ENCODE measurements at places on chromosomes 4 and X.

DNA sequence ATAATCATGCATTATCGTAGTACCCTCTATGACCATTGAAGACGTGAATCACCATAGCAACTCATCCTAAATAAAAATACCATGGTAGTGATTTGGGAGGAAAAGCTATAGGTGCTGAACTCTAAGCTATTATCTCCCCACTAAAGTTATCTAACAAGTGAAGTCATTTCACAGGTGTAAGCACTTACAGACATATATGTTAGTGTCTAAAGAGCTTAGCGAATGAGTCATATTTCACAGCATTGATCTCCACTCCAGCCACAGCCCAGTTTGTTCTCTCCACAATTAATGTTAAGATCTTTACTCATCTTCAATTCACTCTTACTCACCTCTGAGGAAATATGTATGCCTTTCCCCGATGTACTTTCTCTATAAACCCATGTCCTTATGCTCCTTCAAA, 57.0 kb downstream of the DCAF8L1 start:
- no peak for DNase-seq

- no peak for DNase-seq
These were observed 24.2 kb upstream of the F9 start for GRCh38 chrX:139506333-139506732.

GRCh38 chrX:27598312-27598711, 8.2 kb downstream of the DCAF8L2 start:
- DNase-seq, result no peak

DNA sequence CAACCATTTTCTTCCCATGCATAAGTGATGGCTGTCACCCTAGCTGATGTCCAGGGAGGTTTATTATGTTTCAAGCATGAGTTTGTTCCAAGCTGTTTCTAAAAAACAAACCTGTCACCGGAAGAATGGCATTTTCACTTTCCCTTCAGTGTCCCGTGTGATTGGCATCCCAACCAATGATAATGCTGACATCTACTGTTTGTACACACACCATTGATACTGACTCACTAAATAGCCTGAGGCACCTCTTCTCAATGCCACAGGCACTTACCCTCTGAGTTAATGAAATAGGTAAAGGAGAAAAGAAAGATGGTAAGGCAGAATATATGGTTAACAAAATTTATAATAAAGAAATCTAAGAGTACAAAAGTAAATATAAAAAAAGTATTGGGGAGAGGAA, 23.1 kb upstream of the VCX2 start:
- DNase-seq, result no peak

Measured in stimulated activated CD8-positive, alpha-beta memory T cell treated with anti-CD3 and anti-CD28 coated beads, Interleukin-2, amount 100 ng/mL, for 1 hour (primary cell).